Lower lobe of right lung (tissue), 2 donors: ENCODE measurements at places on chromosomes 13 and 19. TPM values are rescaled to one million over a fixed set of nuclear protein-coding genes. Genes with fewer than 3 reads are reported as not detected.

DNA sequence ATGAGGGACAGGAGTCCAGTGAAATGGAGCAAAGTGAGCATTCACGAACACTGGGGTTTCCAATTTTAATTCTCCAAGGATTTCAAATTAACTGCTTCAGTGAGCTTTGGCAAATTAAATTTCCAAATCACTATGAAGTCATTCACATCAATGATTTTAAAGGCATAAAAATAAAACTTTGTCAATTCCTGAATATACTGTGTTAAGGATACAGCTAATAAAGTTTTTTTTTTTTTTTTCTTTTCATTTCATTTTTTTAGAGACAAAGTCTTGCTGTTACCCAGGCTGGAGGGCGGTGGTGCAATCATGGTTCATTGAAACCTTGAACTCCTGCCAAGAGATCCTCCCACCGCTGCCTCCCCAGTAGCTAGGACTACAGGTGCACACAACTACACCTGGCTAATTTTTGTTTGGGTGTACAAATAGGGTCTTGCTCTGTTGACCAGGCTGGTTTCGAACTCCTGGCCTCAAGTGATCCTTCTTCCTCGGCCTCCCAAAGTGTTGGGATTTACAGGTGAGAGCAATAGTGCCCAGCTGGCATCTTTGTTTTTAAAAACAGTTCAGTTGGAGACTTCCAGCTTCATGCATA, 21.9 kb downstream of the RBM26 start:
- DNase-seq = no peak
- no peaks in the 10 kb centered on the region for H3K27me3 ChIP-seq
- H3K36me3 ChIP-seq = no peaks in the 10 kb centered on the region
- H3K4me3 ChIP-seq = no peak overlapping the region
- peaks cover 27% of the 10 kb centered on the region for H3K4me1 ChIP-seq
- H3K27ac ChIP-seq = no peak overlapping the region

DNA sequence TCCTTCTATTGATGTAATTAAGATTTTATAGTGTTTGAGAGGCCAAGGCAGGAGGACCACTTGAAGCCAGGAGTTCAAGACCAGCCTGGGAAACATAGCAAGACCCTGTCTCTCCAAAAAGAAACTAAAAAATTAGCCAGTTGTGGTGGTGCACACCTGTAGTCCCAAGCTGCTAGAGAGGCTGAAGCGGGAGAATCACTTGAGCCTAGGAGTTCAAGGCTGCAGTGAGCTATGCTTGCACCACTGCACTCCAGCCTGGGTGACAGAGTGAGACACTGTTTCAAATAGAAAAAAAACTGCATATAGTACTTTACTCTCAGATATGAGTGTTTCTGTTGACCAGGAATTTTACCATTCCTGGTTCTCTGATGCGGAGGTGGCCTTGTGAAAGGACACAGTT, 48.9 kb downstream of the CDADC1 start:
- peaks cover 8% of the 10 kb centered on the region for H3K4me1 ChIP-seq
- peaks cover 8% of the 10 kb centered on the region for H3K36me3 ChIP-seq
- no peaks in the 10 kb centered on the region for H3K27me3 ChIP-seq
- no peak overlapping the region for H3K27ac ChIP-seq

- H3K27me3 ChIP-seq = no peaks in the 10 kb centered on the region
- H3K27ac ChIP-seq = peak overlapping the region; percentile 76
- peak; percentile 73 for DNase-seq
- no peaks in the 10 kb centered on the region for H3K36me3 ChIP-seq
These were observed 33.8 kb downstream of the COL4A2 start for GRCh38 chr13:110340812-110341444.

DNA sequence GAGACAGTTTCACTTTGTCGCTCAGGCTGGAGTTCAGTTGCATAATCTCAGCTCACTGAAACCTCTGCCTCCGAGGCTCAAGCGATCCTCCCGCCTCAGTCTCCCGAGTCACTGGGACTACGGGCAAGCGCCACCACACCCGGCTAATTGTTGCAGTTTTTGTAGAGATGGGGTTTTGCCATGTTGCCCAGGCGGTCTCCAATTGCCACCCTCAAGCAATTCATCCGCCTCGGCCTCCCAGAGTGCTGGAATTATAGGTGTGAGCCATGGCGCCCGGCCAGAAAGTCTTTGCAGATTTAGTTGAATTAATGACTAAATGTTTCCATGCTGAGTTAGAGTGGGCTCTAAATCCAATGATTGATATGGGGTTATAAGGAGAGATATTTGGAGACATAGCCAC, 4.5 kb upstream of the CADM4 start:
- no peak overlapping the region for H3K27ac ChIP-seq
- no peak overlapping the region for H3K4me3 ChIP-seq
- no peak for DNase-seq
- peaks cover 8% of the 10 kb centered on the region for H3K4me1 ChIP-seq

MAST3 gene
- 29.2 TPM for total RNA-seq
